Stimulated activated CD4-positive, alpha-beta T cell treated with anti-CD3 and anti-CD28 coated beads, Interleukin-15, amount 100 ng/mL, for 1 hour (primary cell): ENCODE measurements at places on chromosomes 6 and 20.

GRCh38 chr6:103819509-103819908 lies 1040.2 kb downstream of the HACE1 start:
- no peak for DNase-seq

DNA sequence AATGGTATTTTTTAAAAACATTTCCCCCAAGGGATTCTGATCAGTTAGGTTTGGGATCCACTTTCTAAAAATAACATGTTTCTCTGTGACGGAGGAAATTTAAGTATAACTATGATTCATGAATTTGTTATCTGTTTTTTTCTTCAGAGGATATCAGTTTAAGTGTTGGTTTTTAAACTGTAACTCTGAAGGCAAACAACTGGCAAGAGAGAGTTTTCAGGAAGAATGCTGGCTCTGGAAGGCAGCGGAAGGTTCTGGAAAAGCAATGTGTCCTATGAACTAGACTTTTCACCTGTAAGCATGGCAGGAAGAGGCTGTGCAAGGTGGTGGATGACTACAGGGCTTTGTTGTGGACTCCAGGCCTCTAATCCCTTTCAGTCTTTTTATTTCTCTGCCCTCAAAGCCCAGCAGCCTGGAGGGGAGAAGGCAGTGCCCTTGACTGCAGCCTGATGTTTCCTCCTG lies 153.1 kb downstream of the GMPR start:
- DNase-seq, result no peak

DNA sequence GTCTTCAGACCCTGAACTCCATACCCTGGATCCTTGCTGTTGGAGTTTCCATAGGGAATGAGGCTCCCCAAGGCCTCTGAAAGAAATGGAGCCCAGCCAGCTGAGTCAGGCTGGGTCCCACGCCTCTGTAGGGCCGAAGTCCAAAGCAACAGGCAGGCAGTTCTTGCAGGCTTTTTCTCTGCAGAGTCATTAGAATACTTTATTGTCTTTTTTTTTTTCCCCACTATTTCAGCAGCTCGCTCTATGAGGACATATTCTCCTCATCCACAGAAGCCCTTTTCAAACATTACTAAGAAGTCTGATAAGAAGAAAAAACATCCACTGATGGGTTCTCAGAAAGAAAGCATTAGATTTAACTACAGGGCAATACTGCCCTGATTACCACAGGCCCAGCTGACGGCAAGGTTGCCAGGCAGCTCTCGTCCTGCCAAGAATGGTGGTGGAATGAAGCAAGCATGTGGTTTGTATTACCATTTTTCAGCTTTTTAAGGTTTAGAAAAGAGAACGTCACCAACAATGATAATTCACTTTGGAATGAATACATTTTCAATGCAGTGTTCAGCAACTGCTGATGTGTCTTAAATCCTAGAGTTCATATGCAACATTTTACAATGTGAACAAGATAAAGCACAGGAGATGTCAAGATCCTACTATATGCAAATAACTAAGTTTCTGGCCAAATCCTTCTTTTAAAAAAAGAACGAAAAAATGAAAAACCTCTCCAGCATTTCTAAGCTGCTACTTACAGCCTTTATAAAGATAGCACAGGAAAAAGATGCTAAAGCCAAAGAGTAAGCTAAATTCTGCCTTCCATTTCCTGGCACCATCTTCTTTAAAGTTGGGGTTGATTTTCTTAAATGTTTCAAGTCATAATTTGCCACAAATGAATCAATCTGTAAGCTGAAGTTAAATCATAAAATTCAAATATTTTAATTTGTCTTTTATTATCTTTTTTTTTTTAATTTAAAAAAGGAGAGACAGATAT lies 223.6 kb upstream of the CITED2 start:
- DNase-seq, result no peak

DNA sequence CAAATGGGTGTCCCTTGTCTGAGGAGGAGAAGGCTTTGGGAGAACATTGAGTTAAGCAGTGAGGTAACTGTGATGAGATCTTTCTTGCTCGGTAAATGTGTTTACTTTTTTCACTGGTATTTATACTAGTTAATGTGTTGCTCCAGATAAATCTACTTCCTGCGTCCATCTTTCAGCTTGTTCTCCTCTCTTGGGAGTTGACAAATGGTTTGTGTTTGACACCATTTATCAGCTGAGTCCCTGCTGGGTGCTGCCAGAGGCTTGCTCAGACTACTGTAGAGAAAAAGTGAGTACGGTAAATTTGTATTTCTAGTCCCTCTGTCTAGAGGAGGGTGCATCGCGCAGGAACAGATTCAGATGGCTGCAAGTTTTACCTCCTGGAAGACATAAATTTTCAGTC lies 8.3 kb upstream of the PRDM1 start:
- DNase-seq, result no peak

DNA sequence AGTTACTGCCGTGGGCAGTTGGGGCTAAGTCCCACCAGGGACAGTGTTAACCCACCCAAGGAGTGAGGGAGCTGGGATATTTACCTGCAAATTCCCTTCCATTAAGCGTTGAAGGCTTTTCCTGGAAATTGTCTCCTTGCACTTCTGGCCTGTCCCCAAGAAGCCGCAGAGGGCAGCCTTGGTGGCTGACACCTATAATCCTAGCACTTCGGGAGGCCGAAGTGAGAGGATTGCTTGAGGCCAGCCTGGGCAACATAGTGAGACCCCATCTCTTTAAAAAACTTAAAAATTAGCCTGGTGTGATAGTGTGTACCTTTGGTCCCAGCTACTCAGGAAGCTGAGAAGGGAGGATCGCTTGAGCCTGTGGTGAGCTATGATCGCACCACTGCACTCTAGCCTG lies 204.4 kb downstream of the EYA2 start:
- DNase-seq, result no peak

- no peak for DNase-seq
Measured at GRCh38 chr20:5551621-5552020, 198.6 kb upstream of the SHLD1 start.

DNA sequence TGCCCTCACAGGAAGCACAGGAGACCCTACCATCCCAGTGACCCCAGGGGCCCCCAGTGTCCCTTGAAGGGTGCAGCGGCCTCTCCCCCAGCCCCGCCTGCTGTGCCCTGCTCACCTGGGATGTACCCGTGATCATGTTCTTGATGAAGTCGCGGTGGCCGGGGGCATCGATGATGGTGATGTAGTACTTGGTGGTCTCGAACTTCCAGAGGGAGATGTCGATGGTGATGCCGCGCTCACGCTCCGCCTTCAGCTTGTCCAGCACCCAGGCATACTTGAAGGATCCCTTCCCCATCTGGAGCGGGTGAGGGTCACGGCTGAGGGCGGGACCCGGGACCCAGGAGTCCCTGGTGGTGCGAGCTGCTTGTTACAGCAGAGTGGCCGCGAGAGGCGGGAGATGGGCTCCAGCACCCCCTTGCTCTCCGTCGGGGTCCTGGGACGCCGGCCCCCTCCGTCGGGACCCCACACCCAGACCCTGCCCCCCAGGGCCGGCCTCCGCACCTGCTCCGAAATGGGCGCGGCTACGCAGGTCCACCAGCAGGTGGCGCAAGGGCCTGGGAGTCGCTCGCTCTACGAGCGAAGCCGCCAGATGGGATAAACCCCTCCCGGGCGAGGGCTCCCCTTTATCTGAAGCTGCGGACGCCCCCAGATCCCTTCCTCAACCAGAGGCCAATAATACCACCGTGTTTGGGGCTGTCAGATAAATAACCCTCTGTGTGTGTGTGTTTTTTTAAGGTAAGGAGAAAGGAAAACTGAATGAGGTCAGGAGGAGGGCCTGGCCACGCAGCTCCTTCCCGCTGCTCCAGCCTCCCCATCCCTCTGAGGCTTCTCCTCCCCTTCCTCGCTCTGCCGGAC lies 2.9 kb downstream of the EEF1A2 start:
- peak; percentile 62 for DNase-seq

- DNase-seq, result no peak
Measured at GRCh38 chr20:37986873-37987601, 46.2 kb downstream of the TTI1 start.

GRCh38 chr20:41223112-41223511 lies 85.8 kb downstream of the PLCG1 start:
- DNase-seq, result no peak

DNA sequence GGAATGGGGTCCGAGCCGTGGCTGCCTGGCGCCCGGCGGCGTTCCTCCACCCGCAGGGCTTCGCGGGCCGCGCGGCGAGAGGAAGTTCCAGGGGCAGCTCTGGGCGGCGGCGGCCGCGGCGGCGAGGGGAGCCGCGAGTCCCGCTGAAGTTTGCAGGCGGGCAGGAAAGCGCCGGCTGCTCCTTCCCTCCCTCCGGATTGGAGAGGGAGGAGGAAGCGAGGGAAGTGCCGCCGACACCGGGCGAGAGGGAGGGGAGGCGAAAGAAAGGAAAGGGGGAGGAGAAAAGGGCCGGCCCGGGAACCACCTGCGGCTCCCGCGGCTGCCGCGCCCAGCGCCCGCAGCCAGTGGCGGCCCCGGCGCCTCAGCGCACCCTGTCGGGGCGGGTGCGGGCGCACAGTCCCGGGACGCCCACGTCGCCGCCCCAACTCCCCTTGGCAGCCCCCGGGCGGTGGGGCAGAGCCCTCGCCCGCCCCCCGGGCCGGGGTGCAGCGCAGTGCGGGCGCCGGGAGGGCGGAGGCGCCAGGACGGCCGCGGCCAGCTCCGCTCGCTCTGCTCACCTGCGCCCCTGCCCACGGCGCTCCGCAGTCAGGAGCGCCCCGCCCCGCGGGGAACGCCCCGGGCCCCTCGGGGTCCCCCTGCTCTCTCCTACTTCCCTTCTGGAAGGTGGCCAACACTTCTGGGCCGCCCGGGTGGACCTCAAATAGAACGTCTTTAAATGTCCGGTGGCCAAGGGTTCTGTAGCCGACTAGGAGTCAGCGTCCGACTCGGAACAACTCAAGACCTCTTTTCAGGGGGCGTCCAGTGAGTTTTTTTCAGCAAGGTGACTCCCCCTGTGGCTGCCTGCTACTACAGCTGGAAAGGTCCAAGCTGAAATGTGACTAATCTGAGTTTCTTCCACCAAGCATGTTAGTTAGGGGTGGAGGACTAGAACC lies 80.3 kb upstream of the CCDC28A start:
- no peak for DNase-seq

DNA sequence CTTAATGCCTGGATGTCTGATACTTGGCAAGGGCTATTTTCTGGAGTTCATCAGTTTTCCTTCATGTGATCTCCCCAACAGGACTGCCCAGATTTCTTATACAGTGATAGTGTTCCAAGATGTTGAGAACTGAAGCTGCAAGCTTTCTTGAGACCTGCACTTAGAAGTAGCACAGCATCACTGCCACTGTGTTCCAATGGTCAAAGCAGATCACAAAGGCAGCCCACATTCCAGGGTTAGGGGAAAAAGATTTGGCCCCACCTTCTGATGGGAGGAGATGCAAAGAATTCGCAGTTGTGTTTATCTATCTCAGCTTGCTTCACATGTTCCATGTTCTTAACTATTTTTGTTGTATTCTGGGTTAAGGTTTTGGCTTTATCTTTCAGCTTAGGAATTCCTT lies 78.2 kb downstream of the GPX5 start:
- no peak for DNase-seq

DNA sequence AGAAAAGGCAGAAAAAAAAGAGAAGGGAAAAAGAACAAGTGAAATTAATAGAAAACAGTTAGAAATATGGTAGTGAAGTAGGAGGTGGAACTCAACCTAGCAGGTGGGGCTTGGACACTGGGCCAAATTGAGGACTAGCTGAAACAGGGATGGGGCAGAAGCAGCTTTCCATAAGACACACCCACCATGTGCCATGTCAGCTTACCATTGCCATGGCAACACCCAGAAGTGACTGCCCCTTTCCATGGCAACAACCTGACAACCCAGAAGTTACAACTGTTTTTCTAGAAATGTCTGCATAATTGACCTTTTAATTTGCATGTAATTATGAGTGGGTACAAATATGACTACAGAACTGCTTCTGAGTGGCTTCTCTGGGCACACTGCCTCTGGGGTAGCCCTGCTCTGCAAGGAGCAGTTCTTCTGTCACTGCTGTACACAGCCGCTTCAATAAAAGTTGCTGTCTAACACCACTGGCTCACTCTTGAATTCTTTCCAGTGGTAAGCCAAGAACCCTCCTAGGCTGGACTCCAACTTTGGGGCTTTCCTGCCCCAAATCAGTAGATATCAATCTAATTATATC lies 35.9 kb upstream of the SLC24A3 start:
- no peak for DNase-seq
